ENCODE measurements at places on chromosomes 5 and 9. TPM values are rescaled to one million over a fixed set of nuclear protein-coding genes. Genes with fewer than 3 reads are reported as not detected.

DNA sequence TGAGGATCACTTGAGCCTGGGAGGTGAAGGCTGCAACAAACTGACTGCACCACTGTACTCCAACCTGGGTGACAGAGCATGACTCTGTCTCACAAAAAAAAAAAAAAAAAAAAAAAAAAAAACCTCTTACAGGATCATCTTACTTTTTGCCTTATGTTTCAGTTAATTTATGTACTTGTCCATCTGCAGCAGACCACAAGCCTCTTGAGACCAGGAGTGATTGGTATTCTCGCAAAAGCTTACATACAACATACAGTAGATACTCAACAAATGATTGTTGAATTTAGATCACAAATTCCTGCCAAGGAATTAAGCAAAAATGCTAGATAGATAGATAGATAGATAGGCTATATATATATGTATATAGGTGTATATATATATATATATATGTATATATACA is 12.4 kb downstream of the CEMIP2 start:
- no peak for DNase-seq

DNA sequence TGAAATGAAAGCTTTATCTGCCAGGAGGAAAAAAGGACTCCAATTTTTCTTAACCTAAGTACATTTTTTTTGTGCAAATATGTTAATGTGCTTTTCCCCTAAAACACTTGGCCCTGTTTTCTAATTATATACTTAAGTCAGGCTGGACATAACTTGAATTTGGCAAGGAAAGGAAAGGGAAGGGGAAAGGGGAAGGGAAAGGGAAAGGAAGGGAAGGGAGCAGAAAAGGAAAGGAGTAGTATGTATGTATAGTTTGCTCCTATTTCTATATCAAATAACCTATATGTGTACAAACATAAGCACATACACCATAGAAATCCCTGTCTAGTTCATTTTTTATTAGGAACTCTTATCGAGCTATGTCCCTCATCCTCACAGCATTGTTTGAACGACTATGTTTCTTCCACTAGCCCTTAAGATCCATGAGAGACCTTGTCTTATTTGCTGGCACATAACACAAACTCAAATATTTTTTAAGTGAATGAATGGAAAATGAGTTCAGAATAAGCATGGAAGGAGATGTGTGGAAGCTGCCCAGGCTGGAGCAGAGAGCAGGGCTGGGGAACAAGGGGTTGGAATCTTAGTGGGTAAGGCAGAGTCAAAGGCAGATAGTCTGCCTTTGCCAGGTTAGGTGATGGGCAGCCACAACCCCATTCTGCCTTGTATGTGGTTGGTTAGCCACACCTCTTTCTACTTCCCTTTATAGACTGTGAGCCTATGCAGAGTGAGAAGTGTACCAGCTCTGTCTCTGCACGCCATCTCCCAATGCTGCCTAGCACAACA is 70.0 kb downstream of the KLHL3 start:
- DNase-seq = peak; percentile 32

DNA sequence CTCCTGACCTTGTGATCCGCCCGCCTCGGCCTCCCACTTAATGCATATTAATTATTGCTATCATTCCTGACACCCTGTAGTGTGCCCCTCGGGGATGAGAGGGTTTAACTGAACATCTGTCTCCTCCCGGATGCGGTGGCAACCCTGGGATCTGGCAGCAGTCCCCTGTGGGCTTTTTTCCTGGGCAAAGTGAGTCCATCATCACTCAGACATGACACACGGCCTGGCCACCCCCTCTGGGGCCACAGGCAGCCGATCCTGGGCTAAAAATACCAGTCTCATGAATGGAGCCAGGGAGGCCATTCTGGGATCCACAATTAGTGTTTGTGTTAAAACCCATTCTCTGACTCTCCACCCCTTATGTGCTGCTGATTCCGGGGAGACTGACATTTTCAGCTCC is 161.2 kb downstream of the RGS3 start:
- DNase-seq = no peak

GRCh38 chr5:170296935-170297588 is 515 bp downstream of the LCP2 start:
- DNase-seq = no peak

The ORM2 gene
- total RNA-seq = not detected

All from left cardiac atrium (tissue), 4 donors.